ENCODE measurements at places on chromosomes 6 and 20. TPM values are rescaled to one million over a fixed set of nuclear protein-coding genes. Genes with fewer than 3 reads are reported as not detected.

CYP39A1 gene
- 3.8 TPM for total RNA-seq

DNA sequence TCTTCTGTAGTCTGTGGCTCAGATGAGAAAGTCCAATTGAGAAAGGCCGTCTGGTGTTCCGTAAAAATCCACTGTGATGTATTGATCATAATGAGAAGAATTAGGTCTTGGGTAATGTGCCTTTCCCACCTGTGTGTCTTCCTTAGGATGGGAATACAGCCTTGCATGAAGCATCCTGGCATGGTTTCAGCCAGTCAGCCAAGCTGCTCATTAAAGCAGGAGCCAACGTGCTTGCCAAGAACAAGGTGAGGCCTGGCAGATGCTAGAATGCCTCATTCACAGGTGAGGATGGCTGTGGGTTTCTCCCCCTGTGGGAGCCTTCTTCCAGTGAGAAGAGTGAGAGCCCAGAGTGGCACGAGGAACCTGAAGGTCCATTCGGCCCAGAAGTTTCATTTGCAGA is 32.7 kb downstream of the LYRM2 start:
- no peak for DNase-seq

DNA sequence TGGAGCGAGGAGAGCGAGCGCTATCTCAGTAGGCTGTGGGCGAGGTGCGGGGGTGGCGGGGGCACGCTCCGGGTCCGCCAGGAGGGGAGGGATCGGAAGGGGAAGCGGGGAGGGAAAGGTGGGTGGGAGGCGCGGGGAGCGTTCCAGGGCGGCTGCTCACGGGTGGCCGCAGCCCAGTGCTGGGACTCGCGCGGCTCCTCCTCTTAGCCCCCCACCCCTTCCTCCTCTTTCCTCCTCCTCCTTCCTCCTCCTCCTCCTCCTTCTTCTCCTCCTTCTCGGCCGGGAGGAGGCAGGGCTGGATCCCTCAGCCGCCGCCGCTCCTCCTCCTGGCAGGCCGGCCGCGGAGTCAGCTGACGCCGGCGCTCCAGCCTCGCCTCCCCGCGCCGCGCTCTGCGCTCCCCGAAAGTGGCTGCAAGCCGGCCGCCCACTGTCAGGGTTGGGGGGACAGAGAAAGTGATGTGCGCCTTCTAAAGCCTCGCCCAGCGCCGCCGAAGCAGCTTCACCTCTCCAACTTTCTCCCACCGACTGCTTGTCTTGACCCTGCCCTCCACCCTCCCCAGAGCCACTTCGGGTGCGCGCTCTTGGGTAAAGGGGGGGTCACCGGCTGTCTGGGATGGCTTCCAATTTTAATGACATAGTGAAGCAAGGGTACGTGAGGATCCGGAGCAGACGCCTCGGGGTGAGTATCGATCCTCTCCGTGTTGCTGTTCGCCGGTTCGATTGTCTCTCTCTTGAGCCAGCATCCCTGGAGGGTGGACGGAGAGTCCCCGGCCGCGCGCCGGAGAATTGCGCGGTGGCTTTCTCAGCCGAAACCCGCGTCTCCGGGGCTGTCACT is at the start of gene DOK5:
Gene DOK5 (plus strand): TSS at position 260 of the 835 bp plus-strand sequence. CDS start 354 bp downstream, at position 614.
- DNase-seq, result peak; percentile 72

DNA sequence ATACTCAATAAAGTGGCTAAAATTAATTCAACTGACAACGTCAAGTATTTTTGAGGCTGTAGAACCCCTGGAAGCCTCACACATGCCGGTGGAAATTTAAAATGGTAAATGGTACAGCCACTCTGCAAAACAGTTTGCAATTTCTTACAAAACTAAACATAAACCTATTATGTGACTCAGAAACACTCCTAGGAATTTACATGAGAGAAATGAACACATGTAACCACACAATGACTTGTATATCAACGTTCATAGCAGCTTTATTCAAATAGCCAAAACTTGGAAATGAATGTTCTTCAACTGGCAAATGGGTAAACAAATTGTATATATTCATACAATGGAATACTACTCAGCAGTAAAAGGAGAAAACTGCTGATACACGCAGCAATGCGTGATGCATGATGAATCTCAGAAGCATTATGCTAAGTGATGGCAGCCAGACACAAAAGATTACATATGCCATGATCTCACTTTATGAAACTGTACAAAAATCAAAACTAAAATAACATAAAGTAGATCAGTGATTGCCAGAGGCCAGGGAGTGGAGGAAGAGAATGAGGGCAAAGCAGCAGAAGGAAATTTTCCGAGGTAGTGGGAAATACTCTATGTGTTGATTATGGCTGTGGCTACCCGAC is 112.5 kb downstream of the FAM50B start:
- peak; percentile 57 for DNase-seq

DNA sequence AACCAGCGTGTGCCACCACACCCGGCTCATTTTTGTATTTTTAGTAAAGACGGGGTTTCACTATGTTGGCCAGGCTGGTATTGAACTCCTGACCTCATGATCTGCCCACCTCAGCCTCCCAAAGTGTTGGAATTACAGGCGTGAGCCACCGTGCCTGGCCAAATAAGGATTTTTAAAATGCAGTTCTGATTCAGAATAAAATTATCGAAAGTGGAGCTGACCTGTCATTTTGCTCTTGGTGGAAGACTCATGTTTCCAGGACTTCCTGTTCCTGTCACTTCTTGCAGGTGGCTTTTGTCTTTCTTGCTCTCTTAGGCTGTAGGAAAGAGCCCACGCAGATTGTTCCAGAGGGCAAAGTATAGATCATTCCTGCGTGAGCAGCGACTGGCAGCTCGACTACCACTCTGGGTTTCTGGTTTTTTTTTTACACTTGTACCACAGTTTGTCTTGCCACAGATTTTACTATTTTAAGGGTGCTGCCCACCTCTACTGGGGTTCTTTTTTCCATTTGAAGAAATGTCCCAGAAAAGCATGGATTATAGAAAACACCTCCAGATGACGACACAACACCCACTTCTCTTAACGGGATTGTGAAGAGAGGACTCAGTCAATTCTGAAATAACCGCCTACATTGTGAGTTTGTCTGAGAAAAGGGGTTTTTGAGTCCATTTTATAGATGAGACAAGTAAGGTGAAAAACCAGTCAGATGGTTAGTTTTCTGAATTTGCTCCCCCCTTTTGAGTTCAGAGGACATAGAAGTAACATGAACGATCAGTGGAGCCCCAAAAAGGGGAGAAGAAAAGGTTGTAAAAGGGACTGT is 7.5 kb downstream of the JARID2 start:
- DNase-seq, result no peak

Data from fibroblast of lung (primary cell).